T-cell (primary cell): ENCODE measurements at places on chromosomes 12 and 14. TPM values are rescaled to one million over a fixed set of nuclear protein-coding genes. Genes with fewer than 3 reads are reported as not detected.

TMCC3 gene
- 0.95 TPM for total RNA-seq

DPPA3 gene
- not detected for total RNA-seq

TAC3 gene
- not detected for total RNA-seq

CEBPE gene
- 0.53 TPM for total RNA-seq

ALKBH2 gene
- 24.6 TPM for total RNA-seq

KIF26A gene
- total RNA-seq: 0.07 TPM

TUBA1C gene
- total RNA-seq: 53.7 TPM
